Foreskin keratinocyte (primary cell): ENCODE measurements at places on chromosomes 2 and 18. TPM values are rescaled to one million over a fixed set of nuclear protein-coding genes. Genes with fewer than 3 reads are reported as not detected.

SETBP1 gene
- 5.8 and 9.8 TPM in 2 replicates for total RNA-seq

UPP2 gene
- not detected in 2 replicates for total RNA-seq

NPC1 gene
- 60.8 and 69.9 TPM in 2 replicates for total RNA-seq

TMEM163 gene
- total RNA-seq, result not detected in 2 replicates

PDCD1 gene
- not detected in 2 replicates for total RNA-seq

UCN gene
- total RNA-seq, result 0.14 and 0.31 TPM in 2 replicates

TMX3 gene
- 37.2 and 37.7 TPM in 2 replicates for total RNA-seq

CDH2 gene
- total RNA-seq, result 0.25 and 0.95 TPM in 2 replicates

RFTN2 gene
- total RNA-seq, result not detected in 2 replicates

NEB gene
- under 0.01 and 0.27 TPM in 2 replicates for total RNA-seq

PROKR1 gene
- not detected in 2 replicates for total RNA-seq

RAD51AP2 gene
- 0.04 and 0.10 TPM in 2 replicates for total RNA-seq

HOXD10 gene
- not detected in 2 replicates for total RNA-seq

ERMN gene
- total RNA-seq, result not detected in 2 replicates

COBLL1 gene
- 14.5 and 20.0 TPM in 2 replicates for total RNA-seq

PMAIP1 gene
- 31.5 and 43.9 TPM in 2 replicates for total RNA-seq

CAPN14 gene
- total RNA-seq, result 0.31 and 0.35 TPM in 2 replicates

INPP1 gene
- 8.3 and 10.3 TPM in 2 replicates for total RNA-seq

FAM124B gene
- not detected in 2 replicates for total RNA-seq

MARCHF4 gene
- 13.2 and 16.7 TPM in 2 replicates for total RNA-seq

ASB18 gene
- total RNA-seq, result not detected in 2 replicates

BOLL gene
- not detected in 2 replicates for total RNA-seq

TXNDC2 gene
- not detected in 2 replicates for total RNA-seq

DTNA gene
- total RNA-seq, result 0.25 and 0.48 TPM in 2 replicates

UGT1A10 gene
- not detected in 2 replicates for total RNA-seq

EFEMP1 gene
- total RNA-seq, result 109 and 182 TPM in 2 replicates

SPATA3 gene
- total RNA-seq, result not detected in 2 replicates

EVA1A gene
- 29.3 and 30.0 TPM in 2 replicates for total RNA-seq

DNAH6 gene
- total RNA-seq, result 0.04 TPM in 1 of 2 replicates, not detected in the other

GPR17 gene
- total RNA-seq, result not detected in 2 replicates

CD28 gene
- total RNA-seq, result not detected in 2 replicates

CNGA3 gene
- not detected in 2 replicates for total RNA-seq

TFPI gene
- 0.42 and 0.54 TPM in 2 replicates for total RNA-seq

MCM6 gene
- total RNA-seq, result 51.7 and 54.3 TPM in 2 replicates

DSG4 gene
- 0.04 TPM in 1 of 2 replicates, not detected in the other for total RNA-seq

C2orf49 gene
- 16.7 and 18.4 TPM in 2 replicates for total RNA-seq

PRSS56 gene
- not detected in 2 replicates for total RNA-seq
